ENCODE measurements at places on chromosomes 2 and 18.

- peak; percentile 82 for DNase-seq
These were observed 678.8 kb downstream of the KCNJ3 start for GRCh38 chr2:155377266-155377680.

DNA sequence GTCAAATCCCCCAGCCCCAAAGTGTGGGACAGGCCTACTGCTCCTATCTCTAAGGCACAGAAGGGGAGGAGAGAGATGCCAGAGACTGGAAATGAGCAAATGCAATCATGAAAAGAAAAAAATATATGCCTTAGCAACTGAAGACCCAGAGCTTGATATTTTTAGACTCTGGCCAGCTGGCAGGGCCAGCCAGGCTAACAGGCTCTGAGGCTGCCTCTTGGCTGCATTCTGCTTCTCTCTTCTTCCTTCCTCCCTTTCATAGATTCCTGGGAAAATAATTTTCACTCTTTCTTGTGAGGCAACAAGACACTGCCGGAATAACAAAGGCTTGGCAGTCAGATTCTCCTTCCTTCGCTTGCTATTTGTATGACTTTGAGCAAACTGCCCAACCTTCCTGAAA is 209.1 kb downstream of the RAD51AP2 start:
- no peak for DNase-seq

DNA sequence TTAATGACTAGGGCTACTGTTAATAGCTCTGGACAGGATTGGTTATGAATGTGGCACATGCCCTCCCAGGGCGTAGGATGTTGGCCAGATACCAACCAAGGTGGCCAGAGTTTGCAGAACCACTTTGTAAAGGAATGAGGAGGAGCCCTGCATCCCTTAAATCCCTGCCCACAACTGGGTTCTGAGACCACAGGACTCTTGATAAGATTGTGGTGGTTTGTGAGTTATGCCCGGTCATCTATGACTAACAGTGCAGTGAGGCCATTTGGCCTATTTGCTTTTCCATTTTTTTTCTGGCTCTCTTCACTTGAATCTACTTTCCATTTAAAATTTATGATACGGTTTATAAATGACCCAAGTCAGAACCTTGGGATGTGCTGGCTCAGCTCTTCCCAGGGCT is 294.5 kb downstream of the PRKCE start:
- DNase-seq: no peak

- no peak for DNase-seq
These were observed 76.6 kb upstream of the RMDN2 start for GRCh38 chr2:37848451-37848850.

DNA sequence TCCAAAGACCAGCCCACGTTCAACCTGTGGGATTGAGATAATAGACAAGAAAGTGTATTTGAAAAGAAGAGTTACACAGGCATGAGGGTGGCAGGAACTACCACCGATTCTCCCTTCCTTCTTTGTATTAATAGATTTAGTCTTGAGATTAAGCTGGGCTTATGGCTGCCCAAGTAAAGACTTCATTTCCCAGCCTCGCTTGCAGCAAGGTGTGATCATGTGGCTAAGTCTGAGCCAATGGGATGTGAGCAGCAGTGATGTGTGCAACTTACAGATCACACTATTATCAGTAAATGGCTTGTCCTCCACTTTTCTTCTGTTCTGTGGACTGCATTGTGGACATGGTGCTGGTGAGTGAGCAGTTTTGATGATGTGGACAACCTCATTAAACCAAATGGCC is 101.7 kb downstream of the POLR1A start:
- no peak for DNase-seq

DNA sequence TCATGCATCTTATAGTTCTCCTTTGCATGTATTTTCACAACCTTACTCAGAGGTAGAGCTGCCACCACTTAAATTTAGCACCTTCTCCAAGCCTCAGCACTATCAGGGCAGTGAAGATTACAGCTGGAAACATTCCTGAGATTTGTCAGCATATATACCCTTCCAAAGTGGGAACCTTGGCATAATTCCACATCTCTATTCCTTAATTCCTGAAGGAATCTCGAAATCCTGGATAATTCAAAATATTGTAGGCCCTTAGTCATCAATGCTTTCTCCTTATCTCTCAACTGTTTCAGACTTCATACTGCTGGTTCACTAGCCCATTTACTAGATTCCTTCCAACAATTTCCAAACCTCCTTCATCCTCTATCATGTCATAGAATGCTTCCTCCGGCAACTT is 87.4 kb downstream of the ITSN2 start:
- no peak for DNase-seq

GRCh38 chr2:30232801-30233130 is 1.4 kb downstream of the LBH start:
- peak; percentile 37 for DNase-seq

DNA sequence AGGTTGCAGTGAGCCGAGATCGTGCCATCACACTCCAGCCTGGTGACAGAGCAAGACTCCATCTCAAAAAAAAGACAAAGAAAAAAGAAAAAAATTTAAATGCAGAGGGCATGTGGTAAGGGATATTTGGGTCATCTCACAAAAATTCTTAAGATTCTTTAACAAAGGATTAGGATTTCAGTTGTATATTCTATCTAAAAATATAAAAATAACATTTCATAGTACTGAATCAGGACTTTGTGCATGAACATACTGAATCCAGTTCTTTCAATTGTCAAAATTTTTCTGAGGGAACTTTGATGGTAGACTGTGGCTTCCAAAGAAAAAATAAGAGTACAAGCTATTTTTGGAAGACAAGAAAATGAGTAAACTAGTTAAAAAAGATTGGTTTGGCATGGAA is 6.5 kb upstream of the PPP3R1 start:
- no peak for DNase-seq

- no peak for DNase-seq
These were observed 98.2 kb downstream of the PDCL3 start for GRCh38 chr2:100660851-100661584.

- DNase-seq: no peak
These were observed 53.6 kb downstream of the STRN start for GRCh38 chr2:36912695-36913094.

DNA sequence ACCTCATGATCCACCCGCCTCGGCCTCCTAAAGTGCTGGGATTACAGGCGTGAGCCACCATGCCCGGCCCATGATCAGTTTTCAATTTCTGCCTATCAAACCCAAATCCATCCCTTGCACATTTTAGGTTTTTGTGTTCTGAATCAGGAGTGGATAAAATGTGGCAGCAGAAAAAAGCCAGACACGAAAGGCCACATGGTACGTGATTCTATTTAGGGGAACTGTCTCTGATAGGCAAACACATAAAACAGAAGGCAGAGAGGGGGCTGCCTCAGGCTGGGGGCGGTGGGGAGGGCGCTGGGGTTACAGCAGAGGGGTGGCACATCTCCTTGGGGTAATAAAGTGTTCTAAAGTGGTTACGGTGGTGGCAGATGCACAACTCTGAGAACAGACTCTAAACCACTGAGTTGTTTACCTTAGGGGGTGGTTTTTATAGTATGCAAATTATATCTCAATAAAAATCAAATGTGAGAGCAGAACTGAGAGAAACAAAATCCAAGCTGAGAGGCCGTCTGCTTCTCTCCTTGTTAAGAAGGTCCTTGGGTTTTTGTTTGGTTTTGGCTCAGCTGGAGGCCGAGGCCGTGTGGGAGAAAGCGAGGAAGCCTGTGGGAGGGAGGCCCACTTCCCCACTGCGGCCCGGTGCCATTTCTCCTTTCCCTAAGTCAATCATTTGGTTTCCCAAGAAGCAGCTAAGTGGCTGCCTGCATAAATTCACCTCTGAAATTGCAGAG is 78.0 kb downstream of the SOWAHC start:
- DNase-seq: no peak

DNA sequence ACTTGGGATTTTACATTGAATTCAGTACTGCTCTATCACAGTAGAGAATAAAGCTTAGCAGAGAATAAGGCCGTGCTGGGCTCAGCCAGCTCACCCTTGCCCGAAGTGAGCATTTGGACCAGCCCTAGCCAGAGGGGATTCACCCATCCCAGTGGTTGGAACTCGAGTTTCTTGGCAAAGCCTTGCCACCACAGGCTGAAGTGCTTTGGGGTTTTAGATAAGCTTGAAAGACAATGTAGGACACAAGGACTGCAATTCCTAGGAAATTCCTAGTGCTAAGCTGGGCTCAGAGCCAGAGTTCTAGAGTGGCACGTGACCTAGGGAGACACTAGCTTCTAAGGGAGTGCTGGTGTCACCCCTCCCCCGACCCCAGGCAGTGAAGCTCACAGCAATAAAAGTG is 28.0 kb downstream of the SERPINB11 start:
- no peak for DNase-seq

DNA sequence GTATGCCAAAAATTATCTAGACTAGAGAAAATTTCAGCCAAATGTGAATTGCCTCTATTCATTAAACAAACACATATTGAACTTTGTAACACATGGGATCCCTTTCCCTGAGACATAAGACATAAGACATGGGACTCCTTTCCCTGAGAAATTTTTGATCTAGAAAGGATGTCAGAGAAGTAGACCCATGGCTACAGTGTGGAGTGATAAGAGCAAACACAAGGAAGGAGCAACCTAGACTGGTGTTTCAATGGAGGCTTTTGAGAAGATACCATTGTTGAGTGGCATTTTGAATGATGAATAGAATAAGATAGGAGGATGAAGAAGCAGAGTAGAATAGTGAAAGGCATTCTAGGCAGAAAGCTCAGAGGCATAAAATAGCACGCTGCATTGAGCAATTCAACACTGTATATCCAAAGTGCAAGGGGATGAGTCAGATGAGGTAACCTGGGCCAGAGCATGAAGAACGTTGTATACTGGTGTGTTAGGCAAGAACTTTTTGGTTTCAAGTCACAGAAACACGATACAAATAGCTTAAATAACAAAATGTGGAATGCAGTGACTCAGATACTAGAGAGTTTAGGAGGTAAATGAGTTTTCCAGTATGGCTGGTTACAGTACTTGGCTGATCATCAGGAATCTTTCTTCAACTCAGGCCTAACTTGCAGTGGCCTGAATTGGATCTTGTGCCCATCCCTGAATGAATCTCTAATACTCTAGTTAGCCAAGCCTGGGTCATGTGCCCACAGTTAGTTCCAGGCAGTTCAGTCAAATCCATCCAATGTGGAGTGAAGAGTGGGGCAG is 129.8 kb upstream of the TANK start:
- DNase-seq: no peak

GRCh38 chr2:63287956-63288355 is 237.3 kb downstream of the OTX1 start:
- DNase-seq: no peak

GRCh38 chr2:55112229-55113031 is 62.2 kb upstream of the RTN4 start:
- peak; percentile 91 for DNase-seq

DNA sequence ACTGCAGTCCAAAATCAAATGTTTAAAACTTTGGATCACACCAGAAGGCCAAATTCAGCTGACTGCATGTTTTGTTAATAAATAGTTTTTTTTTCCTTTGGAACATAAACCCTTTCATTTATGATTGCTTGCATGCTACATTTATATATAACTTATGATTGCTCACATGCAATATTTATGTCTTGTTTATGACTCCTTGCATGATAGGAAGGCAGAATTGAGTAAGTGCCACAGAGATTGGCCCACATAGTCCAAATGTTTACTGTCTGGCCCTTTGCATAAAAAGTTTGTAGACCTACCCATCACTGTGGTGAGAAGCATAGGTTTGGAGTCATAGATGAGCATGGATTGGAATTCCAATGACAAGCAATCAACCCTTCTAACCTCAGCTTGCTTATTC is 30.8 kb downstream of the WDFY1 start:
- no peak for DNase-seq

DNA sequence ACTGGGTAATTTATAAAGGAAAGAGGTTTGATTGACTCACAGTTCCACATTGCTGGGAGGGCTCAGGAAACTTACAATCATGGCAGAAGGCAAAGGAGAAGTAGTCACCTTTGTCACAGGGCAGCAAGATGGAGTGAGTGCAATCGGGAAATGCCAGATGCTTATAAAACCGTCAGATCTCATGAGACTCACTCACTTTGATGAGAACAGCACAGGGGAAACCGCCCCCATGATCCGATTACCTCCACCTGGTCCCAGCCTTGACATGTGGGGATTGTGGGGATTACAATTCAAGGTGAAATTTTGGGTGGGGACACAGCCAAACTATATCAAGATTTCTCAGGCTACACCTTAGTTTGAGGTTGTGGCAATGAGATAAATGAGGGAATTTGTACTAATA is 54.9 kb downstream of the AKAIN1 start:
- DNase-seq: no peak

DNA sequence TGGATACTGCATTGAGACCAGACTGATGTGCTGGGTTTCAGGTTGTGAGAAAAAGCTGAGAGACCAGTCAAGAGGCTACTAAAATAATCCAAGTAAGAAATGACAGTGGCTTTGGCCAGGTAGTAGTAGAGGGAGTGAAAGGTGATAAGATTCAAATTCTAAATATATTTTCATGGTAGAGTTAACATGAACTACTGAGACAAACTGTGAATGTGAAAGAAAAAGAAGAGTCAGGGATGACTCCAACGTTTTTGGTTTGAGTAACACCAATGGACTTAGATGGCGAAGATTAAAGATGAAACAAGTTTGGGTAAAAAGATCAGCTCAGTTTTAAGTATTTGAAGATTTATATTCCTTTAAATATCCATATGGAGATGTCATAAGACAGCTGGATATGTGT is 209.4 kb downstream of the ZEB2 start:
- no peak for DNase-seq

- no peak for DNase-seq
These were observed 329.1 kb downstream of the SATB2 start for GRCh38 chr2:199128476-199129229.

DNA sequence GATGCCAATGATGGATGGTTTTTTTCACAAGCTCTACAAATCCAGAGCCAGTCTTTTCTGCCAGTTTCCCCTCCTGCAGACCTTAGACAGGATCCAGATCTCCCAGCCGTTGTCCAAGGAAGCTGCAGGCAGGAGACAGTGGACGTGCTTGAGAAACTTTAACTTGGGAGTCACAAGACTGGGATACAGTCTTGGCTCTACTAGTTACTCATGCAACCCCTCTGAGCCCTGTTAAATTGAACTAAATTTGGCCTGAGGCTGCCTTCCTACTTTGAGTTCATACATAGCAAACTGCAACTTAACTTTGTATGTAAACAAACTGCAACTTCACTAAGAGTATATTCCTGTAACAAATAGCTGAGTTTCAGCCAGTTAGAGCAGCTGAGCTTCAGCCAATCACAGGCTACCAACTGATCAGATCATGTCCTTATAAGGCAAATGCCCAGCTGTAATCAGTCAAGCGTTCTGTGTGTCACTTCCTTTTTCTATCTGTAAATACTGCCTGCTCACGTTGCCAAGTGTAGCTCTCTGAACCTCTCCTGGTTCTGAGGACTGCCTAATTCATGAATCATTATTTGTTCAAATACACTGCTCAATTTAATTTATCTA is 140.9 kb downstream of the CAPN13 start:
- DNase-seq: peak; percentile 41

DNA sequence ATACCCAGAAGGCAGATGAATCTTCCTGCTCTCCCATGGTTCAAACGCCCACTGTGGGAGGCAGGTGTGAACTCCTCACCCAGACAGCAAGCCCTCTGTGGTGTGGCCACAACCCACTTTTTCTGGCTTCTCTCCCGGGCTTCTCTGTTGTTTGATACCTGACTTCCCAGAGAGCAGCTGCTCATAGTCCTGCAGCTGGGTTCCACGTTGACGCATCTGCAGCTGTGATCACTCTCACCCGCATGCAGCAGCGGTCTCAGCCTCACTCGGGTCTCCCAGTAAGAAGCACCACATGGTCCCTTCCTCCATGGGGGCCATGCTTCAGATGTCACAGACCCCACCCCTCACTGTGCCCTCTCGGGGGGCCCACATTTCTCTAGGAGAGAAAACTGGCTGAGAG is 3.5 kb downstream of the ASPRV1 start:
- no peak for DNase-seq

All from Kasumi-1 (cell line).